ENCODE measurements at places on chromosomes 11 and 22.

DNA sequence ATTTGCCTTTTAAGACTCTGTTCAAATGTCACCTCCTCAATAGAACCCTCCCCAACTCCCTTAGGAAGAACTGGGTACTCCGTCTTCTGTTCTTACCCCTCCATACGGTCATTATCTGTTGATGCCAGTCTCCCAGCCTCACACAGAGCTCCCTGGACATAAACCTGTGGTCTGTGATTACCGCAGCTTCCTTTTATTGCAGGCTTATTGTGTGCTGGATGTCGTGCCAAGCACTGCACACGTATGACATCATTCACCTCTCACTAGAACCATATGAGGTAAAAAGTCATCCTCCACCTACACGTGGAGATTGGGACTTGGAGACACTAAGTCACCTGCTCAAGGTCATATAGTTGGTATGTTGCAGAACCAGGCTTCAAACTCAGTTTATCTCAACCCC lies 15.3 kb downstream of the PTPN5 start:
- DNase-seq, result no peak

- DNase-seq, result no peak
Observed at GRCh38 chr11:31096191-31096805, 273.2 kb downstream of the DCDC1 start.

DNA sequence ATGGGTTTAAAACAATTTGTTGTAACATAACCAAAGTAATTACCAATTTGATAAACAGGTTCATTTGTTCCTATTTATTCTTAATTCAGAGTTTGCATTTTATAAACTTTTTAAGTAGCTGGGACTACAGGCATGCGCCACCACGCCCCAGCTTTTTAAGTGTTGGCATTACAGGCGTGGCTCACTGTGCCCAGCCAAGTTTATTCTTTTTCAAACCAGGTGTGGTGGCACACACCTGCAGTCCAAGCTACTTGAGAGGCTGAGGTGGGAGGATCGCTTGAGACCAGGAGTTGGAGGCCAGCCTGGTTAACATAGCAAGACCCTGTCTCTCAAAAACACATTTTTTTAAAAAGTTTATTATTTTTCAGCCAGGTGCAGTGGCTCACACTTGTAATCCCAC lies 19.1 kb downstream of the PPFIA1 start:
- no peak for DNase-seq

GRCh38 chr22:44340271-44341239 lies 27.8 kb upstream of the SHISAL1 start:
- no peak for DNase-seq

DNA sequence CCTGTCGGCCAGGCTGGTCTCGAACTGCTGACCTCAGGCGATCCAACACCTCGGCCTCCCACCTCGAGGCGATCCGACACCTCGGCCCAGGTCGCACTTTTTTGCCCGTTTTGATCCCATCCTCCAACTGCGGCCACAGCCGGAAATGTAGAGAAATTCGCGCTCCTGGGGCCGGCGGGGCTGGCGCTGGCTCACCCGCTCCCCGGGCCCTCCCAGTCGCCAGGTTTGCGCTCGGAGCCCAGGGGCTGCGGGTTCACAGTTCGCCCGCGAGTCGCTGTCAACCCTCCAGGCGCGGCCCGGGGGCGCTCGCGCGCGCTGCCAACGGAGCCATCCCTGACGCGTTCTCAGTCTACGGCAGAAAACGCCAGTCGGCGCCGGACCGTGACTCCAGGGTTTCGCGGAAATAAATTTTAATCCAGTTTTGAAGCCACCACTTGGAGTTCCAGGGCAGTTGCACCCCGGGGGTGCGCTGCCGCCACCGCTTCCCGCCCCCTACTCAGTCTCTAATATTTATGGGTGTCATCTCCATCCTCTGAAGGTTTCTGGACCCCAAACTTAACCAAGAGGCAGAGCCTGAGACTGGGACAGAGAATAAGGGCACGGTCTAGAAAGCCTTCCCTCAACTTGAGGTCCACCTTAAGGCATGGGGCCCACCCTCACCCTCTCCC lies 1.5 kb upstream of the KLHDC7B start:
- peak; percentile 65 for DNase-seq

DNA sequence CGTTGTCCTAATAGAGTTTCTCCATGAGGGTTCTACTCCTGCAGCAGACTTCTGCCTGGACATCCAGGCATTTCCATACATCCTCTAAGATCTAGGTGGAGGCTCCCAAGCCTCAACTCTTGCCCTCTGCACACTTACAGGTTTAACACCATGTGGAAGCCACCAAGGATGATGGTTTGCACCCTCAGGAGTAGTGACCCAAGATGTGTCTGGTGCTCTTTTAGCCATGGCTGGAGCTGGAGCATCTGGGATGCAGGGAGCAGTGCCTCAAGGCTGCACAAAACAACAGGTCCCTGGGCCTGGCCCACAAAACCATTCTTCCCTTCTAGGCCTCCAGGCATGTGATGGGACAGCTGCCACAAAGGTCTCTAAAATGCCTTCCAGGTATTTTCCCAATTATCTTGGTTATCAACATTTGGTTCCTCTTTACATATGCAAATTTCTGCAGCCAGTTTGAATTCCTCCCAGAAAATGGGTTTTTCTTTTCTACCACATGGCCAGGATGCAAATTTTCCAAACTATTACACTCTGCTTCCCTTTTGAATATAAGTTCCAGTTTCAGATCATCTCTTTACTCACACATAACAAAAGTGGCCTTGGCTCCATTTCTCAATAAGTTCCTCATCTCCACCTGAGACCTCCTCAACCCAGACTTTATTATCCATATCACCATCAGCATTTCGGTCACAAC lies 69.5 kb upstream of the GNAZ start:
- no peak for DNase-seq

DNA sequence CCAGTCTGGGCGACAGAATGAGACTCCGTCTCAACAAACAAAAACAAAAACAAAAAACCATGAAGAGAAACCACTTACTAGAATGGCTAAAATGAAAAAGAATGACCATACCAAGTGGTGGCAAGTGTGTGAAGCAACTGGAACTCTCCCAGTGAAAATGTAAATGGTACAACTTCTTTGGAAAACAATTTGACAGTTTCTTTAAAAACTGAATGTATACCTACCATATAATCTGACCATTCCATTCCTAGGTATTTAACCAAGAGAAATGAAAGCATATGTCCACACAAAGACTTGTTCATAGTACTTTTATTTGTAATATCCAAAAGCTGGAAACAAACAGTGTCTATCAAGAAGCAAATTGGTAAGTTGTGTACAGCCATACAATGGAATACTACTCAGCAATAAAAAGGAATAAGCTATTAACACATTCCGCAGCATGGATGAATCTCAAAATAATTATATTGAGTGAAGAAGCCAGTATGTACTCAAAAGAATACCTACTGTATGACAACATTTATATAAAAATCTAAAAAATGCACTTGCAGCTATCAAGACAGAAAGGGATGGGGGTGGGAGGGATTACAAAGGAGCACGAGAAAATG lies 27.7 kb downstream of the DGCR2 start:
- DNase-seq, result no peak

DNA sequence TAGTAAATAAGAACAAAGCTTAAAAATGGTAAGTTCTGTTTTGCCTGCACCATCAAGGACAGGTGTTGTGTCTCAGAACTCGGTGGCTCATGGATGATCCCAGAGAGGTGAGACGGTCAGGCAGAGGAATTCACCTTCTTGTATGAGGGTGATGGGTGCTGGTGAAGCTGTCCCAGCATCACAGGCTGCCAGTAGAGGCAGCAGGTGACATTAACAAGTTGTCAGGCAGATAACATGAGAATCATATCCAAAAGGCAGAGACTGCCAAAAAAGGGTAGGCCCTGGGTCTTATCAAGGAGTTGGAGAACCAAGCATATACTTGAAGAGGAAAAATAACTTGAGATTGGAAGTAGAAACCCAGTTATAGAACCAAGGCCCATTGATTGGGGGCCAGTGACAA lies 437.8 kb downstream of the DYNC2H1 start:
- DNase-seq, result no peak

DNA sequence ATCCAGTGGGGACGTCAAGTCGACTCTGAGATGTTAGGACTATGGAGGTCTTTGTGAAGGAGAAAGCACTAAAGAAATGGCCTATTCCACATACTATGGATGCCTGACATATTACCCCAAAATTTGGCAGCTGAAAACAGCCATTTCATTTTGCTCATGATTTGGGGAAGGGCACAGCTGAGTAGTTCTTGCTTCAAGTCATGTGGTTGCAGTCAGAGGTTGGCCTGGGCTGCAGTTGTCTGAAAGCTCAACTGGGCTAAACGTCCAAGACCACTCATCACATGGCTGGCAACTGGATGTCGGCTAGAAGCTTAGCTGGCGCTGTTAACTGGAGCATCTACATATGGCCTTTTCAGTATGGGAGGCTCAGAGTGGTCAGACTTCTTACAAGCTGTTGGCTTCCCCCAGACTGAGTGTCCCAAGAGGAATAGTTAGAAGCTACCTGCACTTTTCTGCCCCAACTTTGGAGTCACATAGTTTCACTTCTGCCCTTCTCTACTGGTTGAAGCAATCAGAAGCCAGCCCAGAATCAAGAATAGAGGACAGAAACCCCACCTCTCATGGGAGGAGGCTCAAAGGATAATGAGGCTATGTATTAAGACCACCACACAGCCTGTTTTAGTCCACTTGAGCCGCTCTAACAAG lies 14.1 kb downstream of the SLC35C1 start:
- DNase-seq, result no peak

- DNase-seq, result no peak
Observed at GRCh38 chr22:26238596-26238995, 69.3 kb downstream of the SEZ6L start.

GRCh38 chr22:48855593-48856307 lies 971.9 kb downstream of the BRD1 start:
- no peak for DNase-seq

GRCh38 chr11:2881076-2881980 lies 4.2 kb downstream of the CDKN1C start:
- no peak for DNase-seq

GRCh38 chr22:49656291-49656851 lies 171.3 kb downstream of the BRD1 start:
- no peak for DNase-seq

DNA sequence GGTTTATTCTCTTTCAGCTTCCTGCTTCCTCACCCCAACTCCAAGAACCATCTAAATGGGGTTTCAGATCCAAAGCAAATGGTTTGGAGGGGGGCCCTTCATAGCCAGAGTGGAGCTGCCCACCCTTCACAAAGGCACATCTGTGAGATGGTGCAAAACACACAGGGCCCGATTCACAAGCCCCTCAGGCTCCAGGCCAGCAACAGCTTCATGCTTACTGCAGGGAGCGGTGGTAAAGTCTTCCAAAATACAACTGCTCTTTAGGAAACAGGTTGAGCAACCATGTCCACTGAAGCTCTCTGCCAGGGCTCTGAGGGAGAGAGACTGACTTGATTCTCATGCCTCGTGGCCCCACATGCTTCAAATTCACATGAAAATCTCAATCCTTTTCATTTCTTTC lies 213.0 kb upstream of the NARS2 start:
- DNase-seq, result no peak

DNA sequence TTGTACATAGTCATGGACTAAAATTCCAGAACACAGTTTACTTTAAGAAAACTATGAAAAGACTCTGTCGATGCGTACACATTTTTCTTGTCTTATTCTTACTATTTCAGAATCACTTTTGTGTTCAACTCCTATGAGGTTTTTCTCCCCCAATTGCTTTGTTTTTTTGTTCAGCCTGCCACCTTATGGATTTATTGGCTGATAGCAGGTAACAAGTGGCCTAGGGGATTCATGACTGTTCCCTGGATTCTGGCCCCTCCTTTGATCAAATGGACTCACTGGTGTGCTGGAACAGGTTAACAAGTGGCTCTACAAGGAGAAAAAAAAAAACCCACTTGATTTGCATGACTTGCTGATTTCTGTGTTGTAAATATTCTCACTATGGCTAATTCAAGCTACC lies 10.6 kb downstream of the MMP20 start:
- no peak for DNase-seq

GRCh38 chr11:63621071-63621470 lies 6.8 kb upstream of the PLAAT3 start:
- no peak for DNase-seq

DNA sequence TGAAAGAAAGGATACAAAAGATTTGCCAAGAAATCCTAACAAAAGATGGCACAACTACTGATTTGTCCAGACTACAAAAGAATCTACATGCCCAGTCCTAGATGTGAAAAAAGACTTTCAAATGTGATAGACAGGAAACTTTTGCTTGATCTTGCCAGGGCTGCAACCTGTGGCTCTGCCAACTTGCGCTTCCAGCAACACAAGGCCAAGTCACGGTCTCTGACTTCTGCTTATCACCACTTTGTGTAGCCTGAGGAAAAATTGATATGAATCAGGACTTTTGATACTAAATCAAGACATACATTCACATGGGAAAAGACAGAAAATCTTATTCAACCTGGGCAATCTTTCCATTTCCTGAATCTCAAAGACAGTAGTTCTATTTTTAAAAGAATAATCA lies 366.0 kb downstream of the RAB38 start:
- DNase-seq, result no peak

GRCh38 chr11:2694995-2695939 lies 4.5 kb downstream of the KCNQ1OT1 start:
- DNase-seq, result no peak

DNA sequence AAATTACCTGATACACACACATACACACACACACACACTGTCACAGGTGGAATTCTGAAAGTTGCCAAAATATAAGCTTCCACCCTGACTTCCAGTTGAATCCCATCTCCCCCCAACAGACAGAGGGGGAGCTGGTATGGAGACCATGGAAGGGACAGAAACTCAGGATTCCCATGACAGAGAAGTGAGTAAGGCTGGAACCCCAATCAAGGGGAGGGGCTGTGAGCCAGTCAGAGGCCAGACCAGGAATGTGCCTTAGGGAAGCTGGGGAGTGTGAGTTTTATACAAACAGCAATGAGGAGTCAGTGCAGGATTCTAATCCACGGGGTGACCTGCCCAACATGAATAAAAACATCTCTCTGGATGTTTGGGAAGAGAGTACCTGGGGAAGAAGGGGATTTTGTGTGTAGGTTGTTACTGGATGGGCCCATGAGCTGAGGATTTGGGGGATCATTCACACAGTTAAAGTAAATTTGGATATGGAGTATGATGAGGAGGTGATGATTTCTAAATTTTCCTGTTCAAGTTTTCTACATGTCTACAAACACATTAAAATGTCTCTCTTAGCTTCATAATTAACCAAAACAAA lies 38.7 kb upstream of the TOP3B start:
- DNase-seq, result no peak

DNA sequence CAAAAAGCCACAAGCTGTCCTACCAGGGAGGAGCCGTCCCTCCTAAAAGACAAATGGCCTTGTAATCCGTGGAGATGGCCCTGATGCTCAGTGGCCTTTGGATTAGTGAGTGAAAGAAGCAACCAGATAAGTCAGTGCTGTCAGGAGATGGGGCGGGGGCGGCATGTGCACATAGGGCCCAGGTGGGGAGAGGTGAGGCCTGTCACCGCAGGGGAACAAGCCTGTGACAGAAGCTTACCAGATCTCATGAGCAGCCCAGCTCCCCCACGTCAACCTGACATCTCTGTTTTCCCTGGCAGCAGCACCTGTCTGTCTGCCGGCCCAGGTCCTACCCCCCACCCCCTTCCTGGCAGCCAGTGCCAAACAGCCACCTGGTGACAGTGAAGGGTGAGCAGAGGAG lies 162.6 kb downstream of the BUD13 start:
- no peak for DNase-seq

GRCh38 chr11:76672431-76673175 lies 2.1 kb upstream of the LRRC32 start:
- peak; percentile 27 for DNase-seq

GRCh38 chr11:57779276-57779675 lies 17.7 kb downstream of the CTNND1 start:
- DNase-seq, result peak; percentile 80

GRCh38 chr11:76172583-76172982 lies 33.7 kb downstream of the WNT11 start:
- DNase-seq, result no peak
